ENCODE measurements at places on chromosomes 2 and 18.

- DNase-seq = no peak
Observed at GRCh38 chr2:149082079-149082478, 43.6 kb downstream of the LYPD6B start.

DNA sequence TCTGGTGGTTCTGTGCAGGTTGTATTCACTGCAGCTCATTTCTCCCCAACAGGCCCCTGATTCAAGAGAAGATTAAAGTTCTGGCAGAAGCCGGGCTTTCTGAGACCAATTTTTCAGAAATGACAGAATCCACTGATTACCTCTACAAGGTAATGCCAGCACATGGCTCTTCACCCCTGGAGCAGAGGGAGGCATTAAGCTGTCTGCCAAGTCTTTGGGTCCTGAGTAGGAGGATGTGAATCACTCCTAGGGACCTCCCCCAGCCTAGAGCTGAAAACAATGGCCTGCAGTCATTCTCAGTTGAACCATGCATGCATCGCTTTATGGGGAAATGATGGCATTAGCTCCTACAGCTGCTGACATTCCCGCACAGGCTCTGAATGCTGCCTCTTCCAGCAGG lies 20.5 kb upstream of the RPL37A start:
- peak; percentile 86 for DNase-seq

GRCh38 chr2:177724398-177725287 lies 332.1 kb downstream of the AGPS start:
- peak; percentile 64 for DNase-seq

- DNase-seq = no peak
Observed at GRCh38 chr2:28516950-28517349, 21.1 kb downstream of the PLB1 start.

DNA sequence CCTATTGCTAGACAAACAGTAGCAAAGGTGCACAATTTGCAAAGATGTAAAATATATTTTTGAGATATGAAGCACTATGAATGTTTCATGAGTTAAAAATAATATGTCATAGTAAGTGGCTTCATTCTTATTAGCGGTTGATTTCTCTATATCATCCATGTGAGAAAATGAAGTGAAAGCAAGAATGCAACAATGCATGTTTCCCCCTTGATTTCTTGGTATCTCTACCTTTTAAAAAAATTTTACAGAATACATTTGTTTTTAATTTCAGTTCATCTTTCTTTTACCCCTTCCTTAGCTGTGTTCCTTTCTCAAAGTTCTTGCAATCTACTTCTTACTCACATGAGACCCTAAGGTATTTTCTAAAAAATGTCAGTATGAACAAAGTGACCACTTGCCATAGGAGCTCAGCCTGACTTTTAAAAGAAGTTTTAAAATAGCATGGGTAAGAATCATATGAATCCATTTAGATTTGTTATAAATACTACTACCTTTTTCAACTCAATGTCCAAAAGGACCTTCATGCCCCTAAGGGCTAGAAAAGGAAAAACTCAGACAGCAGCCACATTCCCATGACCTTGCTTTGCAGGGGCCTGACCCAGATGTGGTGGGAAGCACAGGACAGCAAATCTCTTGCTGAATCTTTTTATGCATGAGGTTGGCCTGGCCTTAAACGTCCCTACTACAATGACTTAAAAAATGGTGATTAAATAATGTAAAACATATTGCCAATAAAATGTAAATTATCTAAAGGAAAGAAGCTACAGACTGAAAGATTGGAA lies 14.8 kb upstream of the SLC38A11 start:
- DNase-seq = no peak

- DNase-seq = no peak
Observed at GRCh38 chr2:95234816-95235215, 27.5 kb downstream of the ZNF892 start.

DNA sequence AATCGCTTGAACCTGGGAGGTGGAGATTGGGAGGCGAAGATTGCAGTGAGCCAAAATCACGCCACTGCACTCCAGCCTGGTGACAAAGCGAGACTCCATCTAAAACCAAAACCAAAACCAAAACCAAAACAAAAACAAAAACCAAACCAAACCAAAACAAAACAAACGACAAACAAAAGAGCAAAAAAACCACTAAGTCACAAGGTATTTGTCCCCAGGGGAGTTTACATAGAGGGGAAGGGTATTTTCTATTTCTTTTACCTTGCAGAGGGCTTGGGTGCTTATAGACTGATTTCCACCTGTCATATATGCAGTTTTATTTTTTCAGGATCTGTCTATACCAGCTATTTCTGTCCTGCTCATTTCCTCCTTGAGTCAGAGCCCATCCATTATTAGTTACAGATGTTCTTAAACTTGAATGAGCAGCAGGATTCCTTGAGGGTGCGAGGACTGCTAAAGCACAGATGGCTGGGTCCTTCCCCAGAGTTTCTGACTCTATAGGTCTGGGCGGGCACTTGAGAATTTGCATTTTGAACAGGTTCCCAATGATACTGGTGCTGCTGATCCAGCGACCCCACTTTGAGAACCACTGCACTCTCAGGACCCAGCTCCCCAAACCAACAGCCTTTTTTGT lies 102.2 kb upstream of the UXS1 start:
- DNase-seq = no peak

- peak; percentile 55 for DNase-seq
Observed at GRCh38 chr2:12325806-12326205, 390.9 kb upstream of the TRIB2 start.

- no peak for DNase-seq
Observed at GRCh38 chr2:29787473-29788465, 133.6 kb downstream of the ALK start.

GRCh38 chr18:74695170-74695569 lies 97.5 kb downstream of the ZNF407 start:
- DNase-seq = no peak

- DNase-seq = no peak
Observed at GRCh38 chr2:96548558-96549465, 12.3 kb downstream of the ARID5A start.

DNA sequence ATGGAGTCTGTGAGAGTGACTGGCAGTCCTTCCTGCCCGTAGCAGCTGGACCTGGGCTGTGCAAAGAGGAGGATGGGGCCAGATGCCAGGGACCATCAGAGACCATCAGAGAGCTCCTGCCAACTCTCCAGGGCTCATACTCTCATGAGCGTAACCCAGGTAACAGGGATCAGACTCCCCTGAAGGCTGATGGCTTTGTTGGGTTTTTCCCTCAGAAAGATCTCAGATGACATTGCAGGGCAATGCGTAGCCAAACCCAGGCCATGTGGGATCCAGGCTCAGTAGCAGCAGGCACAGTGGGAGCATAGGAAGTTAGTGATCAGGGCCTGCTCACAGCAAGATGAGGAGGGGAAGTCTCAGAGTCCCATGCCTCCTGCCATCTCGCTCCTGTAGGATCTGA lies 218.0 kb downstream of the LOXHD1 start:
- DNase-seq = no peak

DNA sequence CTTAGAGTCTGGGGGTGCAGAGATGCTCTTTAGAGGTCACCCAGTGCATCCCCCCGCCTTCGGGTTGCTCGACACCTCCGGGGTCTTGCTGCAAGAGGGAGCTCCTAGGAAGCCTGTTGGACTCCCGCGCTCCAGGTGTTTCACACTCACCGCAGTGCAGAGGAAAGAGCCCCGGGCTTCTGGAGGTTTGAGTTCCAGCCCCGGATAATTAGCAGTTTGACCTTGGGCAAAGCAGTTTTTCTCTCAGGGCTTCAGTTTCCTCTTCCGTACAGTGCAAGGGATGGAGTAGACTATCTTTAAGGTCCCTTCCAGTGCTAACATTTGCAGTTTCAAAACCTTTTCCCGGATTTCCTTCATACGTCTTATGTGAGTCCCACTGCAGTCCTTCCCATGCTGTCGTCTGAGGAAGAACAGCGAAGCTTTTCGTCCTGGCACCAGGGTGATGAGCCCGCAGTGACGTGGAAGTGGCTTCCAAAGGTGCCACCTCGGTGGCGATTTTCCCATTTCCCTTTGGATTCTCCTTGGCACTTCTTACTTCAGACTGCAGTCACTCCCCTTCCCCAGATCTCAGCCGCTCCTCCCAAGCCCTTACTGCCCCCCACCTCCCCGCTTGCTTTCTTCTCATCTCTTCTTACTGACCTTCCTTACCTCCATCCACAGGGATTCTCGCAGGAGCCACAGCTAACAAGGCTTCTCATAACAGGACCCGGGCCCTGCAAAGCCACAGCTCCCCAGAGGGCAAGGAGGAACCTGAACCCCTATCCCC lies 585 bp downstream of the PNKD start:
- DNase-seq = no peak

- no peak for DNase-seq
Observed at GRCh38 chr18:79397830-79398761, 2.4 kb downstream of the NFATC1 start.

- no peak for DNase-seq
Observed at GRCh38 chr2:187514930-187515329, 39.3 kb downstream of the TFPI start.

GRCh38 chr2:121355488-121355887 lies 70.5 kb upstream of the TFCP2L1 start:
- DNase-seq = no peak

DNA sequence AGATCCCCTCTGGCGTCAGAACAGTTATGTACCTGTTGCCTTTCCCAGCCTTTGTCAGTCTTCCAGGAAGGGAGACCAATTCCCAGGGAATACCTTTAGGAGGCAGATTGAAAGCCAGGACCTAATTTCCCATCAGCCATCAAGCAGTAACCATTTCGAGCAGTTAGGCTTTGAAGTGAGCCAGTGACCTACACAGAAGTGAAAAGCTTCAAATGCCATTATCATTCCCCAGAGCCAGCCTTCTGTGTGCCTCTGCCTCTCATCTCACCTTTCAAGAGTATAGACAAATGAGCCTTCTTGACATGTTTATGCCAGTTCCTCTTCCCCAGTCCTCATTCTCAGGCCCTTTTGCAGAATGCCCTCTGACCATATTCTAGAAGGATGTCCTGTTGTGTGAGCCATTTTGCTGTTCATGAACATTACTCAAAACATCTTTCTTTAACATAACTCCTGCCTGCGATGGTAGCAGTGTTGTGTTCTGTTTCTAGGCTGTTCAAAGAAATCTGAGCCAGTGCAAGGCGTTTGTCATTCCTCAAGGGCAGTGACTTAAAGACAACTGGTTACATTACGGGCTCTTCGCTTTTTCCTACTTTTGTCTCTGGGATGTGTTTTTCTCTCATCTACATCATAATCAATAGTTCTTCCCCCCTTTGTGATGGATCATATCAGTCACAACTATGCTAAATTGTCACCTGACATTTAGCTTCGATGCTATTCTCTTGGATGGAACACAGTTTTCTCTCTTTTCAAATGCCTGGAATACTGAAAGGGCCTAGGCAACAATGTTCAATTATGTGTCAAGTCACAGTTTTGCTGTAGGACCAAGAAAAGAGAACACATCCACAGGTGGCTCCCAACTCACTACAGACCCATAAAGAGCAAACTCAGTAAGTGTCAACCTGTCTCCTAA lies 138.6 kb downstream of the ALK start:
- DNase-seq = no peak

- no peak for DNase-seq
Observed at GRCh38 chr18:3654442-3655253, 204.7 kb downstream of the TGIF1 start.

- DNase-seq = no peak
Observed at GRCh38 chr2:238106698-238107524, 6.8 kb downstream of the ESPNL start.
